ENCODE measurements at places on chromosomes 5 and 9.

DNA sequence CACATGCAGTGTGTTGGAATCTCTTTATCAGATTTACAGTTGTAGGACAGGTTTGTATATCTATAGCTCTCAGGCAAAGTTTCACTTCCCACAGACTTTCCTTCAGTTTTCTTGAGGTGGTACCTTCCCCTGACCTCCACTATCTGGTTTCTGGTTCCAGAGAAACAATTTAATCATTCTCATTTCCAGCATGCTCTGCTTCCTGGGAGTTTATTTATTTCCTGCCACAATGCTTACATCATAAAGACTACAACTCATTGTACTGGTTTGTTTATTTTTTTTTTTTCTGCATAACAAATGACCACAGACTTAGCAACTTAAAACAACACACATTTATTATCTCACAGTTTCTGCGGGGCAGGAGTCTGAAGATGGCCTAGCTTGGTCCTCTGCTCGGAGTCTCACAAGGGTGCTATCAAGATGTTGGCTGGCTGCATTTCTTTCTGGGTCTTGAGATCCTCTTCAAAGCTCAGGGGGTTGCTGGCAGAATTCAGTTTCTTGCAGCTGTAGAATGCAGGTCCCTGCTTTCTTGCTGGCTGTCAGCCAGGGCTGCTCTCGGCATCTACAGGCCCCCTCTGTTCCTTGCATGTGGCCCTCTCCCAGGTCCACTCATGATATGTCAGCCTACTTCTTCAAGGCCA, 247.7 kb downstream of the ENC1 start:
- no peak for DNase-seq

- no peak for DNase-seq
These were observed 94.1 kb downstream of the GPR21 start for GRCh38 chr9:123127512-123128075.

DNA sequence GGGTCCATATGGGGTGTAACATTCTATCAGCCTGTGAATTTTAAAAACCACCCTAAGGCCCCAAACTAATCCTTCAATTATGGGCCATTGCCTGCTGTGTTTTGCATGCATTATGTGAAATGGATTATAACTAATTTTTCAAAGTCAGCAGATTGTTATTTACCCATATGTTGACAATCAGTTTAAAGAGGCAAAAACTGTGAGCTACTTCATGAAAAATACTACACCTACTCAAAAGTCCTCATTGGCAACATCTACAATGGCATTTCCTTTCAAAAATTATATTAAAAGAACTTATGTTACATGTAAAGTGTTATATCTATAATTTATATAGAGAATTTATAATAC, 49.0 kb upstream of the KIF2A start:
- no peak for DNase-seq

DNA sequence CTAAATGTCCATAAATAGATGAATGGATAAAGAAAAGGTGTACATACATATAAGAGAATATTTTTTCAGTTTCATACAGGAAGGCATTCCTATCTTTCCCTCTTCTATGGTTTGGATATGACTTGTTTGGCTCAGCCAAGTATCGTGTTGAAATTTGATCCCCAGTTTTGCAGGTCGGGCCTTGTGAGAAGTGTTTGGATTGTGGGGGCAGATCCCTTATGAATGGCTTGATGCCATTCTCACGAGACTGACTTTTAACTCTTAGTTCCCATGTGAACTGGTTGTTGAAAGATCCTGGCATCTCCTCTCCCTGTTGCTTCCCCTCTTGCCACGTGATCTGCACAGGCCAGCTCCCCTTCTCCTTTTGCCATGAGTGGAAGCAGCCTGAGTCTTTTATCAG, 421.1 kb upstream of the FTMT start:
- no peak for DNase-seq

GRCh38 chr9:80521151-80521550, 949.4 kb downstream of the TLE4 start:
- DNase-seq, result no peak

- DNase-seq, result no peak
These were observed 59.9 kb upstream of the ALDH1B1 start for GRCh38 chr9:38332625-38333024.

- no peak for DNase-seq
These were observed 94.6 kb upstream of the RANBP6 start for GRCh38 chr9:6109986-6110385.

DNA sequence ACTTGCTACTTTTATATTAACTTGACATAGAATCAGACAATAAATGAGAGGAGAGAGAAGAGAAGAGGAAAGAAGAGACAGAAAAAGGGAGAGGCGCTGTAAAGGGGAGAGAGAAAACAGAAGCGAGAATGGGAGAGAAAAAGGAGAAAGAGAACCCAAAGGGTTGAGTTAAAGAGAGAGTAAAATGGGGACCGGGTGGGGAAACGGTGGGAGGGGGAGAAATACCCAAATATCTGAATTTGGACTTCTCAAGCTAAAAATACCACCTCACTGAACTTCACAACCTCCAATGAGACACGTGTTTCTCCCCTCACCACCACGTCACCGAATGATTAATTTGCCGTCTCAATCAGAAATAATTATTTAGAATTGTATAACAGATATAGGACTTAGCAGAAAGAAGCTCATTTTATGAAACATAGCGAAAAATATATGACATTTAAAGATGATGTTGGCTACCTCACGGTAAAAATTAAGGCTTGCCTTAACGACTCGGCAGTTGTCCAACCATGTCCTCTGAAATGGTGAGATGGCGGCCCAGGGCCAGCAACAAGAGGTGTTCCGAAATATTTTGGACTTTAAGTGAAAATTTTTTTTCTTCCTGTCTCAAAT, 204.1 kb downstream of the MEF2C start:
- no peak for DNase-seq

DNA sequence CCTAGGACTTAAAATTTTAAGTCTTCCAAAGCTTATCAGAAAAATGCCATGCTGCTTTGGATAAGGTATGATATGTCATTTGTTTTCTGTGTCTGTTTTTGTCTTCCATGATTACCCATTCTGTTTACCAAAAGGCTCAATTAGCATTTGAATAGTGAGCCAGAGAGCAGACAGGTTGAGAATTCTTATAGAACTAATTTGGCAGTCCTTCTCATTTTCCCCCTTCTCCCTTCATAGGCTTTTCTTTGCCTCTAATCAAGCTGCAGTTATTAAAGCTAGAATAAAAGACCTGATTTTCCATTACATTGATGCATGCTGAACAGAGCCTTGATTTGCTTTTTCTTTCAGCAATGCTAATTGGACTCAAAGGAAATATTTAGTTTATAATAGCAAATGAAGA, 993.0 kb downstream of the MAT2B start:
- DNase-seq, result no peak

- DNase-seq, result no peak
These were observed 6.5 kb upstream of the FGFR4 start for GRCh38 chr5:177080265-177080664.

DNA sequence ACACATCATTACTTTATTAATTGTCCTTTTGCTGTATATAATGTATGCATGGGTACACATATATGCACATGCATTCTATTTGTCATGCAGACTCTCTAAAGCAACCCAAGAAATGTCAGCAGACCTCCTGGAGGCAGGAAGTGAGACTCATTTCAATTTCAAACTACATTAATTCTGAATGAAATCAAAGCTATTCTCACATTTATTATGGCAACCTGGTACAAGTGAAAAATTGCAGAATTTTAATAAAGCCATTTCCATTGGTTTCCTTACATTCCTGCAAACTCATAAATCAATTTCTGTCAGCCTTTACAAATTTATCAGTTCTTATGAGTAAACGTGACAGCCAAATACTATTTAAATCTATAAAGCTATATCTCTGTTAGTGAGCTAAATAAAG, 430.4 kb upstream of the NUDT12 start:
- DNase-seq, result no peak

DNA sequence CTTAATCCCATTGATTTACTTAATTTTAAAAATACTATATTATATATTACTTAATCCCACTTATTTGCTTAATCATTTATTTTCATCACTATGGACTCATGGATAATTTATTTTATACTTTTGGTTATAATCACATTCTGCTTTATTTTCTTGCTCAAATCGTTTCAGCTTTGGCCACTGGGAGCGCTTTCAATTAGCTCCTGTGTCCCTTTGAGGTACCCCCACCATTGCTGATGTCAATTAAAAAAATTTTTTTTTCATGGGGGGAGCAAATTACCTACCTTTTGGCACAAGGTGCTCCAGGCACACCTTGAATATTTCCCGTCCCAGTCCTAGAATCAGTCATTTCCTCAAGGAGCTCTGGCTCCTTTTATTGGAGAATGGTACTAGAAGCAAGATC, 1.4 kb upstream of the TRIO start:
- no peak for DNase-seq

DNA sequence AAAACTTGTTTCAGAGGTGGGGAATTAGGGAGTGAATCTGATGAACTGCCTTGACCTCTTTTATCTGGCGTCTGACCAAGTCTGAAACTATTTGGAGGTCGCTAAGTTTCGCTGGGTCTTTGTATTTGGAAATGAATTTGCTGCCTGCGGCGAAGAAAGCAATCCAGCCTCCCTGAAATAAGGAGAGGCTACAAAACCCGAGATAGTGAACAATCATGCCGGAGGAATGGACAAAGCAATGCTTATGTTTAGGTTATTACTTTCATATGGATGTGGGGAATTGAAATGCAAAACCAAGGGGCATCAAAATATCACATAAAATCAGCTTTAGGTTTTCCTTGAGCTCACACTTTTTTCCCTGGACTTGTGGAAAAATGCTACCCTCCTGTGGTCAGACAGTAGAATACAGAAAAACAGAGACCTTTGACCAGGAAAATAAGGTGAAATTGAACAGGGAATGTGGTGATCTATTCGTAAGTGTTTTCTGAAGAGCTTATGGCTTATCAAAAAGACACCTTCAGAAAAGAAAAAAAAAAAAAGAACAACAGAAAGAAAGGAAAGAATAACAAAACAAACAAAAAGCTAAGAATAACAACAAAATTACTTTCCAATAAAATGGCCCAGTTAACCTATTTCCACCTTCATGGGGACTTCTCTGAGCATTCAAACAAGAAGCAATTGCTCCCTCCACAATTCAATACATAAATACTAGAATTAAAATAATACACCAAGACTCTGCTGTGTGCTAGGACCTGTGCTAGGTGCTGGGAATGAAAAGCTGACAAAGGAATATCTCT, 68.6 kb upstream of the DPYSL3 start:
- DNase-seq, result peak; percentile 24

GRCh38 chr9:98862936-98863335, 55.5 kb downstream of the GALNT12 start:
- no peak for DNase-seq

DNA sequence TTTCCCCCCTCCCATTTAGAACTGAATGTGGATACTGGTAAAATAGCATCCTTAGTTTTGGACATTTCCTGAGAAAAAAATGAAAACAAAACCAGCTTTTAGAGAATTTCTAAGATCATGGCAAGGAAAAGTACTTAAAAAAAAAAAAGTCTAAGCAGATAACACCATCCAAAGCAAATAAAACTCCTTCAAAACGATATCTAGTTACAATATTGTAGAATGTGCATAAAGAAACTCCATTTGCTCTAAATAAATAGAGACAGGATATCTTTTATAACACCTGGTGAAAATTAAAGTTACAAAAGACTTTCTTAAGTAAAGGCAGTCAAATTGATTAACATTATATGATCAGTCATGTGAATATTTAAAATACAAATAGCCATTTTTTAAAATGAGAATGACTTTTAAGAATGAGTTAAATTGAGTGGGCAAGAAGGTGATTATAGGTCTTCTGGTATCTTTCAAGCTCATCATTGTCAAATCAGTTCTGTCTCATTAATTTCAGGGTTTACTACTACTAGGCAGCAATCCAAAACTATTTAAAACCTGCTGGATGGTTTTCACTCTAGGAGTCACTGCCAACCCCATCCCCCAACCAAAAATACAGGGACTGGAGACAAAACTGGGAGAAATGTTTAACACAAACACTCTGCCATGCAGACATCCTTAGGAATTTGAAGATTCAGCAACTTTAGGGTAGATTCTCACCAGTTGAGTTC, 382.6 kb downstream of the ADGRV1 start:
- DNase-seq, result no peak

- no peak for DNase-seq
These were observed 229.5 kb downstream of the PAPPA start for GRCh38 chr9:116383133-116383532.

GRCh38 chr9:32881948-32882347, 98.6 kb downstream of the TMEM215 start:
- no peak for DNase-seq

DNA sequence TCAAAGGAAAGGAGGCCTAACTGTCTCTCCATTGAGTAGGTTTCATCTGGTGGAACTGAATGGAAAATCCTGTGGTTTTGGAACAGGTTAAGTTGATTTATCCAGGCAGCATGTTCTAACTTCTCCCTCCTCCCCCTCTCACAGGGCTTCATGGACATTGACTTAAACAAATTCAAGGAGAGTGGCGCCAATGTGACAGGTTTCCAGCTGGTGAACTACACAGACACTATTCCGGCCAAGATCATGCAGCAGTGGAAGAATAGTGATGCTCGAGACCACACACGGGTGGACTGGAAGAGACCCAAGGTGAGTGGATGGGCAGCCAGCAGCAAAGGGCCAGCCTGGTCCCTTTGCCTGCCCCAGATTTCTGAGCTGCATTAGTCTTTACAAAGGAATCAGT, 183.9 kb downstream of the GRIA1 start:
- no peak for DNase-seq

- no peak for DNase-seq
These were observed 109.9 kb upstream of the IL12B start for GRCh38 chr5:159440235-159440634.

DNA sequence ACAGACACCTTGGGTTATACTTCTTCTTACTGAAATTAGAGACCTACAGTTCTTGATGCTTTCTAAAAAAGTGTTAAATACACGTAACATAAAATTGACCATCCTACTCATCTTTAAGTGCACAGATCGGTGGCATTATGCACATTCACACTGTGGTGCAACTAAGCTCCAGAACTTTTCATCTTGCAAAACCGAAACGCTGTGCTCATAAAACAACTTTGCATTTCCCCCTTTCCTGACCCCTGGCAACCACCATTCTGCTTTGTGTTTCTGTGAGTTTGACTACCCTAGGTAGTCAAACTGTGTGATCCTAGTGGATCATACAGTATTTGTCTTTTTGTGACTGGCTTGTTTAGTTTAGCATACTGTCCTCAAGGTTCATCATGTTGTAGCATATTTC, 3.9 kb downstream of the MVB12B start:
- no peak for DNase-seq
